Cardiac septum (tissue), 1 donor: ENCODE measurements at places on chromosomes 3 and 15. TPM values are rescaled to one million over a fixed set of nuclear protein-coding genes. Genes with fewer than 3 reads are reported as not detected.
A peak's percentile ranks its signal among the peaks of the same experiment; 100 is the strongest.

The ALDH1A2 gene
- 22.9 TPM for total RNA-seq

The ARHGEF26 gene
- 2.9 TPM for total RNA-seq

The ISLR gene
- total RNA-seq = 16.2 TPM

The MAP4 gene
- total RNA-seq = 1,491 TPM

The LRRN1 gene
- 0.59 TPM for total RNA-seq

The ADAMTS9 gene
- total RNA-seq = 53.6 TPM

The HEG1 gene
- 151 TPM for total RNA-seq

The TMEM158 gene
- total RNA-seq = 0.38 TPM

The STAB1 gene
- 52.2 TPM for total RNA-seq

The STXBP5L gene
- total RNA-seq = not detected

The TRPM1 gene
- not detected for total RNA-seq

The SIDT1 gene
- total RNA-seq = 0.89 TPM

The EBLN2 gene
- total RNA-seq = 1.9 TPM

The SPESP1 gene
- 1.8 TPM for total RNA-seq

The FBXO40 gene
- 147 TPM for total RNA-seq

DNA sequence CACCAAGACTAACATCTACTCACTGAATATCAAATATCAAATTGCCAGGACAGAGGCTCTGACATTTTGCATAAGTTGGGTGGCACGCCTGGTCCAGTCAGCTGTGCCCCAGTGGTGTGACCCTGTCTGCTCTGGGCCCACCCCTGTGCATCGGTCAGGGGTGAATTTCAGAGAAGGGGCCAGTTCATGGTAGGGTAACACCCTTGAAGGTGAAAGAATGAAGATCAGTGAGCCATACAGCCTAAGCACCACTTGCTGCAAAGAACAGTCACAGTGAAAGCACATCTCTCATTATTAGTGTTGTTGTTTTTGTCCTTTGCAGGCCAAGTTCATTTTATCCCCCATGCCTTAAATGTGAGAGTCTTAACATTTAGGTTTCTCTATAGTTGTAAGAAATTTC is 86.8 kb downstream of the MYRIP start:
- no peak for DNase-seq

- no peak for DNase-seq
Measured at GRCh38 chr3:144529566-144529965, 557.9 kb downstream of the DIPK2A start.

GRCh38 chr3:127062926-127063325 is 80.0 kb downstream of the PLXNA1 start:
- no peak for DNase-seq

GRCh38 chr3:125212091-125212508 is 448 bp downstream of the SLC12A8 start:
- DNase-seq = no peak

- no peak for DNase-seq
Measured at GRCh38 chr3:31181661-31182060, 287.2 kb upstream of the GADL1 start.

DNA sequence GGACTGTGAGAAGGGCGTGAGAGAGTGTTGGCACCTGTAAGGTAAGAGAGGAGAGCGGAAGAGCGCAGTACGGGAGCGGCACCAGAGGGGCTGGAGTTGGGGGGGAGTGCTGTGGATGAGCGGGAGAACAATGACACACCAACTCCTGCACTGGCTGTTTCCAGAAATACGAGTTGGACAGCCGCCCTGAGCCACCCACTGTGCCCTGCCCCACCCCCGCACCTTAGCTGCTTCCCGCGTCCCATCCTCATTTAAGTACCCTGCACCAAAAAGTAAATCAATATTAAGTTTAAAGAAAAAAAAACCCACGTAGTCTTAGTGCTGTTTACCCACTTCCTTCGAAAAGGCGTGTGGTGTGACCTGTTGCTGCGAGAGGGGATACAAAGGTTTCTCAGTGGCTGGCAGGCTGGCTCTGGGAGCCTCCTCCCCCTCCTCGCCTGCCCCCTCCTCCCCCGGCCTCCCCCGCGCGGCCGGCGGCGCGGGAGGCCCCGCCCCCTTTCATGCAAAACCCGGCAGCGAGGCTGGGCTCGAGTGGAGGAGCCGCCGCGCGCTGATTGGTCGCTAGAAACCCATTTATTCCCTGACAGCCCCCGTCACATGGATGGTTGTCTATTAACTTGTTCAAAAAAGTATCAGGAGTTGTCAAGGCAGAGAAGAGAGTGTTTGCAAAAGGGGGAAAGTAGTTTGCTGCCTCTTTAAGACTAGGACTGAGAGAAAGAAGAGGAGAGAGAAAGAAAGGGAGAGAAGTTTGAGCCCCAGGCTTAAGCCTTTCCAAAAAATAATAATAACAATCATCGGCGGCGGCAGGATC is at the start of gene SOX2:
Gene SOX2, plus strand, starts transcription at position 601 of the 811 bp plus-strand sequence. CDS start 436 bp downstream, outside the sequence.
- no peak for DNase-seq

DNA sequence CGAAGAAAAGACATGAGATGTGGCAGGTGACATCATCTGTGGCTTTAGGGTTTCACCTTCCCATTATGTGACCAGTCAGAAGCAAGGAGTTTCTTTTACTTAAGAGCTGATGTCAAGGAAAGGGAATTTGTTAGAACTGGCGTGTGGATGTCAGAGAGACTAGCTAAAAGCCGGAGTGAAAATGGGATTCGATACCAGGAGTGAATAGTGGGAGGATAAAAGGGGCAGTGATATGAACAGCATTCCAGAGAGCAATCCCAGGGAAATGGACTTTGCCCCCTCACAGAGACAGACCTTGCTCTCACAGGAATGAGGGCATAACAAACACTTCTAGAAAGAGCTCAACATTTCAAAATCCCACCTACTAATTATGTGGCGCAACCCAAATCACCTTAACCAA is 5.9 kb upstream of the FMN1 start:
- no peak for DNase-seq

GRCh38 chr3:194817936-194818335 is 132.3 kb downstream of the FAM43A start:
- DNase-seq = no peak

DNA sequence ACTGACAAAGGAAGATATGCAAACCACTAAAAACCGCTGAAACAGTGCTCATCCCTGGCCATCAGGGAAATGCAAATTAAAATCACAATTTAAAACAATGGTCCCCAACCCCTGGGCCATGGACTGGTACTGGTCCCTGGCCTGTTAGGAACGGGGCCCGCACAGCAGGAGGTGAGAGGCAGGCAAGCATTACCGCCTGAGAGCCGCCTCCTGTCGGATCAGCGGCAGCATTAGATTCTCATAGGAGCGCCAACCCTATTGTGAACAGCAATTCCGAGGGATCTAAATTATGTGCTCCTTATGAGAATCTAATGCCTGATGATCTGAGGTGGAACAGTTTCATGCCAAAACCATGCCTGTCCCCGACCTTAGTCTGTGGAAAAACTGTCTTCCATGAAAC is 14.4 kb downstream of the SLC12A6 start:
- no peak for DNase-seq

DNA sequence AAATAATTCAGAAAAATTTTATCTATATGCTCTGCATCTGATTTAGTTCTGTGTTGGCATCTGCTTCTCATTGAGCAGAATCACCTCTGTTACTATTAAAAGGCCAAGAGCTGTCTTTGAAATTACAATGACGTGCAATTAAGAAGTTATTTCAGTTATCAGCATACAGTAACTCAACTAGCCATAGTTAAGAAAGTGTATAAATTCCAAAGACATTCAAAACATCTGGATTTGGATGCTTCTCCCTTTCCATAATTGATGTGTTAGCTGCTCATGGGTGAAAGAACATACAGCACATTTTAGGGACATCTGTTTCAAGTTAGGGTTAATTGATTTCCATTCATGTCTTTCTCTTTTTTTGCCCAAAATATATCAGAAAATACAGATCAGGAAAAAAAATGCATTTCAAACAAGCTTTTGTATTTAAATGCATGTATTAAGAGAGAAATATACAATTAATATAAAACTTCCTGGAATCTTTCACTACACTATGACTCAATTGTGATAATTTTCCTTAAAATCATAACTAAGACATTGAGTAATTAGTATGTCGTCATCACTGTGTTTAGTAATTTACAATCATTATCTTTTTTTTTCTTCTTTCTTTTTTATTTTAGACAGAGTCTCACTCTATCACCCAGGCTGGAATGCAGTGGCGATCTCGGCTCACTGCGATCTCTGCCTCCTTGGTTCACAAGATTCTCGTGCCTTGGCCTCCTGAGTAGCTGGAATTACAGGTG is 82.7 kb upstream of the MBNL1 start:
- DNase-seq = no peak

DNA sequence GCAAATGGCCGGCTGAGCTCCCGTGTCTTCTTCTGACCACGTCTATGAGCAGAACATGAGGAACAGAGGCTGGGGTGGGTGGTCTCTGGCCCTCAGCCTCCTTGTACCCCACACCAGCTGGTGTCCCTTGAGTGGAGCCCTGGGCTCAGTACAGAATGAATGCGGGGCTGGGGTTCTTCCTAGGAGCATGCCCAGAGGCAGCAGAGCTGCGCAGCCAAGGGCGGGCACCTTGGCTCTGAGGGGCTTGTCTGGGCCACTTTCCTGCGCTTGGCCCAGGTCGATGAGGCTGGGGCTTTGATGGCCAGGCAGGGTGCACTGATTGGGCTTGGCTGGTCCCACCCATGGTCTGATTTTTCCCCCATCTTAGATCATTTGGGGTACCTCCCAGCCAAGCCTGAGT is 6.4 kb downstream of the SCN5A start:
- DNase-seq = peak; percentile 57

DNA sequence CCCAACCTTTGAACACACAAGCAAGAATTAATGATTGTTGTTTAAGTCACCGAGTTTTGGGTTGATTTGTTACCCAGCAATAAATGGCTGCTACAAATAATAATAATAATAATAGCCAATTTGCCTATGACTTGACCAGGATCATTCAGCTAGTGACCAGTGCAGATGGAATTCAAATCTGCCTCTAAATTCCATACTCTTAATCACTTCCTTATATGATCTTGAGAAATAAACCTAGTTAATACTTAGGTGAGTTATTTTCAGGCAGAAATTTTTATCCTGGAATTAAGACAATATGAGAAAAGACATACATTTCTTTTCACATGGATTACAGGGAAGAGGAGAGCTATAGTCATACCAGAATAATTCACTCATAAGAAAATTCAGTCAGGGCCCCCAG is 116.0 kb upstream of the GALNT15 start:
- DNase-seq = no peak

DNA sequence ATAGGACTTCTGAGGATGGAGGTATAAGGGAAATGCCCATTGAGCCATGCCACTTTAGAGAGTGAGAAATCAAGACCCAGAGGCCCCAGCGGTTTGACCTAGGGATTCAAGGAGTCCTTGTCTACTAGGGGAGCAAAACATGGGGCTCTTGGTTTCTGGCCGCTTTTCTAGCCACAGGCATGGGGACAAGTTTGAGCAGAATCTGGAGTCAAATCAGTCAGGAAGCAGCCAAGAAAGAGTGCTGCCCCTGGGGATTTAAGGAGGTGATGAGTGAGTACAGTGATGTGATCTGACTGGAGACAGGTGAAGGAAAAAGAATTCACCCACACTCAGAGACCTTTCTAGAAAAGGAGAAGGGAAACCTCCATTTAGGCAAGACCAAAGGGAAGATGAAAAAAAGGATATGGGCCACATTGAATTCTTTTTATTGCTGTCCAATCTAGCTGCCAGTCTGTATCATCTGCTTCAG is 244.0 kb upstream of the TBC1D5 start:
- no peak for DNase-seq
